Stimulated activated CD4-positive, alpha-beta T cell treated with anti-CD3 and anti-CD28 coated beads, Interleukin-1b, Interleukin-23, amount 100 ng/mL, for 4 hours (primary cell): ENCODE measurements at places on chromosomes 4 and X.

DNA sequence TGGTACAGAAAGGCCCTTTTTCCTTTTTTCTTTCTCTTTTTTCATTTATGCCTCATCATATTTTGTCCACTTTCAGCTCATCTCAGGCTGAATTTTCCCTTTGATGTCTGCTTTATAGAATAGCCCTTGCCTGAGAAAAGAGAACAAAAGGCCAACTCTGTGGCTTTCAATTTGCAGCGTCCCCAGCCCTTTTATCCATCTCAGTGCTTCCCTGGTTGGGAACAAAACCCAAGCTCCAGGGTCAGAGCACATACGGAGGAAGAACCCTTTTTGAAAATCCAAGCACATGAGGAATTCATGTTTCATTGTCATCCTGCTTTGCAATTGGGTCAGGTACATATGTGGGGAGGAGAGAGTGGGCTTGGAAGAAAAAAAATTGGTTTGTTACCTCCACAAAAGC is 47.5 kb downstream of the TMEM164 start:
- no peak for DNase-seq

DNA sequence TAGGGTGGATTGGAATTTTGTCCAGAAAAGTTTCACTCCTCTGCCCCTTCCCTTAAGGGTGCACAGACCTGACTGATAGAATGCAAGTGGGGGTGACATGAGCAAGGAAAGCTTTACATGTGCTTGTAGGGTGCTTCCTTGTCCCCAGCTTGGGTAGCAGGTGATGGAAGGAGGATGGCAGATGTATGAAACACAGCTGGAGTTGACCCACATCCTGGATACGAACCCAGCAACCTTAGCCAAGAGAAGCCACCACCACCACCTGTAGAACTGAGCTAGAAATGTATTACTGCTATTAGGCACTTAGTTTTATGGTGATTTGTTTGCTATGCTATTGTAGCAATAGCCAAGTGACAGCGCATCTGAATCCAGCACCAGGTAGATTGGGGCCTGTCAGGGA is 227.4 kb downstream of the HS3ST1 start:
- no peak for DNase-seq

DNA sequence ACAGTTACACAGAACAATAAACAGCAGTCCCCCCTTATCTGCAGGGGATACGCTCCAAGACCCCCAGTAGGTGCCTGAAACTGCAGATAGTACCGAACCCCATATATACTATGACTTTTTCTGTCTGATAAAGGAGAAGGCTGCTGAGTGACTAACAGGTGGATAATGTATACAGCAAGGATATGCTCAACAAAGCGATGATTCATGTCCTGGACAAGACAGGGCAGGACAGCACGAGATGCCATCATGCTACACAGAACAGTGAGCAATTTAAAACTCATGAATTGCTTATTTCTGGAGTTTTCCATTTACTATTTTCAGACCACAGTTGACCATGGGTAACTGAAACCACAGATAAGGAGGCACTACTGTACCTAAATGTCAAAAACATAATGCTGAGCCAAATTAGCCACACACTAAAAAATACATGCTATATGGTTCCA is 76.1 kb downstream of the MANBA start:
- DNase-seq, result no peak

DNA sequence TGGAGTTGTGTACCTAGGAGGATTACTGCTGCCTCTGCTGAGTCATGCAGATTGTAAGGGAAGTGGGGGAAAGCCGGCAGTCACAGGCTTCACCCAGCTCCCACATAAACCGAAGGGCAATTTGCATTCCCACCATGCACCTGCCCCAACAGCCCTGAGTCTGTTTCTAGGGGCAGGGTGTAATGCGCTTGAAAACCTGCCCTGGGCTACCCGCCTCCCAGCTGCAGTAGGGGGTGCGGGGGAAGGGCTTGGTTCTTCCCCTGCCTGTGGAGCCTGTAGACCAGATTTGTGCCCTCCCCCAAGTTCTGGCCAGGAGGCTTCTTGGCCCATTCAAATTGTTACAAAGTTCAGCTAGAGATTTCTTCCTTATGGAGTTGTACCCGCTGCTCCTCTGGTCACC is 269.2 kb upstream of the DDX53 start:
- no peak for DNase-seq

DNA sequence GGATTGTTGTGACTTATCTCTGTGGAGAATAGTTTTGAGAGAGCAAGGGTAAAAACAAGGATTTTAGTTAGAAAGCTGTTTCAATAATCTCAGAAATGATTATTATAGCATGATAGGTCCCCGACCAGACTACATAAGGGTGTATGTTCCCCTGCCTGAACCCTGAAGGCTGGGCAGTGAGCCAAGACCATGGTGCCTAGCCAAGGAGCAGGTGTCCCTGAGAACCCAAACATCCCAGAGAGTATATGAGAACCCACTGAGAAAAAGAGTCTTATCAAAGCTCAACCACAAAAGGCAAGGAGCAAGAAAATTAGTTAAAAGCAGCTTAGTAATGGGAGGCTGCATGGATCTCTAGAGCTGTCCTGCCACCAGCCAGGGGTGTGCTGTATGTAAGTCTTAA is 94.9 kb upstream of the UNC5C start:
- no peak for DNase-seq

DNA sequence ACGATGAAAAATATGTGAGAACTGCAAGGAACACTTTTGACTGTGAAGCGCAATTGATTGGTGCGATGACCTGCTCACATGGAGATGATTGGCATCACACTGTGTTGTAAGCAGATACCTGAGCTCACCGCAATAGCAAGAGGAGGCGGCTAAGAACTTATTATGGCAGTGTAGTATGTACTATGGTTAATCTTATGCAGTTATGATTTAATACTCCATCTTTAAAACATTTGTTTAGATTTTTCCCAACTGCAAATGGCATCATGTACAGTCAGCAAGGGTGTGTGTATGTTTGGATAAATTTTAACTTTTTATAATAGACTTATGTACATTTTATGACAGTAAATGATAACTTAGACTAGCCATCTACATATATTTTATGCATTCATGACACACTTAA is 25.5 kb downstream of the PRIMPOL start:
- no peak for DNase-seq

DNA sequence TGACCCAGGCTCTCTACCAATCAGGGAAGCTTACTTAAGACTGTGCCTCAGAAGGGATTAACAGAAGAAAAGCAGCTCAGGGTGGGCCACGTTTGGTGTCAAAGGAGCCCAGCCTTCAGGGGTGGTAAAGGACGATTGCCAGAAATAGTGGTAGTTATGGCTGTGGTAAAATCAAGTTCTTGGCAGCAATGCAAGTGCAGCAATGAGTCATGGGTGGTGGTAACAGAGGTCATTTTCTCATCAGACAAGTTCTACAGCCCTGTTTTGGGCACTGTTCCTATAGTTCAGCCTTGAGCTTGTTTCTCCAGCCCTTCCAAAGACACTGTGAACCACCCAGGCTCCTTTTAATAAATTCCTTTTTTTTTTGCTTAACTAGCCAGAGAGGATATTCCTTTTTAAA is 120.3 kb downstream of the EFHC2 start:
- DNase-seq, result no peak

GRCh38 chrX:145735036-145735435 is 82.6 kb upstream of the SLITRK2 start:
- DNase-seq, result no peak

DNA sequence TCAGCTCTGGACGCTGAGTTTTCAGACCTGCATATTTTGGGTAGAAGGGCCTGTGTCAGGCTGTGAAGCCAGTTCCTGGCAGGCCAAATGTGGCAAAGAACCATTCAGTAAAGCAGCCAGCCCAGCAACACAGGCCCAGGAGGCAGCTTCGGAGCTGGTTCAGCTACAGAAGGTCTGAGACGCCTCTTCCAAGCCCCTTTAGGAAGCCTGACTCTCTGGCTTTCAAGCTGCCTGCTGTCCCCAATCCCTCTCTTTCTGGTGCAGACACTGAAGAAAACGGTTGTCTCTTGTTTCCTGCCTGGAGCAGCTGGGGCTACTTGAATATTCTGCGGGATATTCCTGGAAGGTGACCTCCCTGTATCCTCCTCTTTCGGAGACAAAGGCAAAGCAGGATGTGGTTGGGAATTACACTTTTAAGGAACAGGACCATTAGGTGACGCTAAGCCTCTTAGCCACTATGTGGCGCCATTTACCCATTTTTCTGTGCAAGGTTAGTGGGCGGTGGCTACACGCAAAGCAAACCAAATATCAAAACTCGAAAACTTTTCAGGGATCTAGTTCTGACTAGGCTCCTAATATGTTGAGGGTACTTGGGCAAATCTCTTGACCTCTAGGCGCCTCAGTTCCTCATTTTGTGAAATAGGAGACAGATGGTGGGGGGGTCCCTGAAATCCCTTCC is 47.2 kb upstream of the LAS1L start:
- peak; percentile 55 for DNase-seq

DNA sequence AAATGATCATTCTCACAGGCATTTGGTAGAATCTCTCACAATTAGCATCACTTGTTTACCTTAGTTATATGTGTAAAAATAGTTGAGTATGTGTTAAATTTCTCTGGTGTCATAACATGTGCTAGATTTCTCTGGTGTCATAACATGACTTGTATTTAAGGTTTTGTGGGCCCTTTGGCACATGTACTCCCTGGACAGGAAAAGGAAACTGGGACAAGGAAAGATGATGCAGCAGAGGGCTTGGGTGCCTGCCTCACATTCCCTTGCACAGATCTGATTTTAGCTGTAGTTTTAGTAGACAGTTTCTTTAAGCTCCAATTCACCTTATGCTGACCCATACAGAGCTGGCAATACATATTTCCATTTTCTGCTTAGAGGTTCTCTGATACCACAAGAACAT is 726.0 kb downstream of the C4orf33 start:
- no peak for DNase-seq

DNA sequence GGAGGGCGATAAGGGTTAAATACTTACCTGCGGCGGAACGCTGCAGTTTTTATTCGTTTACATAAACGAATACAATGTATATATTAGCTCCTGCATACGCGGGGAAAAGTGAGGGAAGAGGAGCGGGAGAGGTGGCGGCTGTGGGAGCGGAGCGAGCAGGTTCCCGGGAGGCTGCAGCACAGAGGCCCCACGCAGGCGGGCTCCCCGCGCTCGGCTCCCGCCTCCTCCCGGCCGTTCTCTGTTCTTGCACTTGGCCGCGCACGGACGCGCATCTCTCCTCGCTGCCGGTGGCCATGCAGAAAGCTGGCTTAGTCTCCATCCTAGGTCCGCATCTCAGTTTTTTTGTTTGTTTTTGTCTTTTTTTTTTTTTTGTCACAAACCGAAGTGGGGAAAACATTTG is 340.4 kb upstream of the FAT1 start:
- no peak for DNase-seq
